Bronchus fibroblast of lung (primary cell): ENCODE measurements at places on chromosomes 6 and 20. TPM values are rescaled to one million over a fixed set of nuclear protein-coding genes. Genes with fewer than 3 reads are reported as not detected.

Gene PRND
- not detected in 2 replicates for total RNA-seq

Gene PLCB4
- 1.3 and 1.8 TPM in 2 replicates for total RNA-seq

Gene CRISP3
- not detected in 2 replicates for total RNA-seq

Gene VSX1
- total RNA-seq = not detected in 2 replicates

Gene FAM135A
- 2.7 and 3.0 TPM in 2 replicates for total RNA-seq

Gene TRIM40
- total RNA-seq = not detected in 2 replicates
